ENCODE measurements at places on chromosomes 3 and 15.
A peak's percentile ranks its signal among the peaks of the same experiment; 100 is the strongest.

- DNase-seq = no peak
Measured at GRCh38 chr3:183560607-183561006, 5.1 kb upstream of the KLHL6 start.

GRCh38 chr3:181987736-181988135, 276.0 kb downstream of the SOX2 start:
- DNase-seq = no peak

DNA sequence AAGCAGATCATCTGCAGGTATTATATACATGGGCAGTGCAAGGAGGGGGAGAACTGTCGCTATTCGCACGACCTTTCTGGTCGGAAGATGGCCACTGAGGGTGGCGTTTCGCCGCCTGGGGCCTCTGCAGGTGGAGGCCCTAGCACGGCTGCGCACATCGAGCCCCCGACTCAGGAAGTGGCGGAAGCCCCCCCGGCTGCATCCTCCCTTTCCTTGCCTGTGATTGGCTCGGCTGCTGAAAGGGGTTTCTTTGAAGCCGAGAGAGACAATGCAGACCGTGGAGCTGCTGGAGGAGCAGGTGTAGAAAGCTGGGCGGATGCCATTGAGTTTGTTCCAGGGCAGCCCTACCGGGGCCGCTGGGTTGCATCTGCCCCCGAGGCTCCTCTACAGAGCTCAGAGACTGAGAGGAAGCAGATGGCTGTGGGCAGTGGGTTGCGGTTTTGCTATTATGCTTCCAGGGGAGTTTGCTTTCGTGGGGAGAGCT, 639 bp downstream of the MKRN3 start:
- DNase-seq = no peak

DNA sequence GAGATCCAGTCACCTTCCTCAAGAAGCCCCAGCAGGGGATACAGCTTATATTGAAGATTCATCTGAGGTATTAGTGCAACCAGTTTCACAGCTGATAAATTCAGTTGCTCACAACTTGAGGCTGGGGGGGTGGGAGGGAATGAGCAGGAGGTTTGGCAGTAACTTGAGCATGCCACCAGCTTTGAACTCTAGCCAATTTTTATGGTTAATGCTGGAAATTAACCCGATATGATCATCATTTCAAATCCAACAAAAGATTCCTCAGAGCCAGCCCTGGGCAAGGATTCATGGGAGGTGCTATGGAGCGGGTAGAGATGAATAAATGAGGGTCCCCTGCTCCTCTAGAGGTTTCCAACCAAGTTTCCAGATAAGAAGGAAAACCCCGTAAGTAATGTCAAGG, 73.1 kb upstream of the HES1 start:
- DNase-seq = no peak

- DNase-seq = no peak
Measured at GRCh38 chr3:41352510-41352909, 153.2 kb downstream of the CTNNB1 start.

DNA sequence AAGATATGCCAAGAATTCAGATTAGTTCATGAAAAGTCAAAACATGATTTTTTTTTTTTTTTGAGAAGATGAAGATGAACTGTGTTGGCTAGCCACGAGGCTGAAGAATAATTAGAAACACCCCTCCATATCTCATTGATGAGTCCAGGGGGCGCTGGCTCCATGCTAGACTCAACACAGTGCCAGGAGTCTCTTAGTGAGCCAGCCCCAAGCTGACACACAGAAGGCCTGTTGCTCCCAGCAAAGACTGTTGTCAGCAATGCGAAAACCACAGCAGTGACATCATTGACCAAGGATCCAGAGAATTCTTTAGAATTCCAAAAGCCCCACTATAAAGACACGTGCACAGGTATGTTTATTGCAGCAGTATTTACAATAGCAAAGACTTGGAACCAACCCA, 185.2 kb downstream of the ANXA2 start:
- no peak for DNase-seq

GRCh38 chr3:141835557-141836229, 40.8 kb upstream of the ATP1B3 start:
- no peak for DNase-seq

DNA sequence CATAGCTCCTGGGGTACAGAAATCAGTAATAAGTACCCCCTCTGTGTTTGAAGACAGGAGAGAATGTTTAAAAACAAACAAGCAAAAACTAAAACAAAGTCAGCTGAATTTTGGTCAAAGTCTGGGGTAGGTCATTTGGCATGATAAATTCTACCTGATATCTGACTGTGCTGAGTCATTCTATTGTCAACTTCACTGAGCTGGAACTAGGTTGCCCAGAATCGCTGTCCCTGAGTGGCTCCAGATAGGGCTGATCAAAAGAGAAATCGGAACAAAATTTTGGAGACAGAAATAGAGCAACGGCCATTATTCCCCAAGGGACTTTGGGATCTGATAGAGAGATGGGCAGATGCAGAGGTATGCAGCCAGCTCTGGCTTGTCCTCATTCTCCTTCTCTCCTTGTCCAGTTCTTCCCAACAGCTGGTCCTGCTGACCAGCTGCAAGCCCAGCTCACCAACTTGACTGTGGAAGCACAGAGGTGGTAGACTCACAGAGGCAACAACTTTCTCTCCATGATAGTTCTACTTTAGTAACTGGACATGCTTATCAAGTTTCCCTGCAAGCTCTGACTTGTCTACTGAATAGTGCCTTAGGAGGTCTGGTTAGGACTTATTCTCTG, 57.3 kb upstream of the MYRIP start:
- DNase-seq = no peak

- no peak for DNase-seq
Measured at GRCh38 chr15:94674296-94674695, 442.9 kb downstream of the MCTP2 start.

GRCh38 chr3:64852738-64853137, 164.9 kb upstream of the ADAMTS9 start:
- no peak for DNase-seq

DNA sequence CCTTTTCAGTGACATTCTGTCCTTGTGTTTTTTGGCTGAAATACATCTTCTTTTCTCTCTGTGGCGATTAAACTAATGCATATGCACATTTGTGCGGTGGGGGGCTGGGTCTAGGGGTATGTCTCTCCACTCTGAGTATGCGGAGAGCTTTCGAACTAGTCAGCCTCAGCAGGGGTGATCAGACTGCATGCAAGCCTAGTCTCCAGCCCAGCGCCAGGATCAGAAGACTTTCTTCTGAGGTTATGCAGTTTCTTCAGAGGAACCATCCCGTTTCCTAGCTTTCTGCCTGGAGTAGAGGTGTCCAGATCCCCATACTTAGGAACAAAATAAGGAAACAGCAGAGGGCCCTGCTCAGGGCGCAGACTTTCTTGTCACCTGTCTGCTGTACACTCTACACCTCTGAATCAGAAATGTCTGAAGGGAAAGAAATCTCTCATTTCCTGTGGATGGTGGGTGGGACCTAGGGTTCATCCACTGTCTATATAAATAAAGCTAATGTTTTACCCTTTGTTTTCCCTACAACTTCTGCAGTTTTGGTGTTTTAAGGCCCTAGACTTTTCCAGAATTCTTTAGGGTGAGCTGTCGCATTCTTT, 230.4 kb downstream of the ABHD5 start:
- no peak for DNase-seq

DNA sequence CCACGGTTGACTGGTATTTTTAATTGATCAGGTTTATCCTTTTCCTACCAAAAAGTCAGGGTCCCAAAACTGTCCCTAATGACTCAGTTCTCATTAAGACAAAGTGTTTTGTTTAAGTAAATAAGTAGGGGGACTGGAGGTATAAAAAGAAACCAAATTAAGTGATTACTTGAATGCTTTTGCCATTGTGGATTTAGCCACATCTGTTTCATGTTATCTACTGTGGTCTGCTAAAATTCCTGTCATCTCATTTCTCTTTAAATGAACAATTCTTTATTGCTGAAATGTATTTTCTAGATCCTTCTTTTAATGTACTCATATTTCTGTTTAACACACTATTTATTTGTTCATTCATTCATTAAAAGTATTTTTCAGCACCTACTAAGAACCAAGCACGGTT, 625.9 kb upstream of the ADAMTS9 start:
- DNase-seq = no peak

- no peak for DNase-seq
Measured at GRCh38 chr3:69020424-69020823, 6.9 kb upstream of the EOGT start.

DNA sequence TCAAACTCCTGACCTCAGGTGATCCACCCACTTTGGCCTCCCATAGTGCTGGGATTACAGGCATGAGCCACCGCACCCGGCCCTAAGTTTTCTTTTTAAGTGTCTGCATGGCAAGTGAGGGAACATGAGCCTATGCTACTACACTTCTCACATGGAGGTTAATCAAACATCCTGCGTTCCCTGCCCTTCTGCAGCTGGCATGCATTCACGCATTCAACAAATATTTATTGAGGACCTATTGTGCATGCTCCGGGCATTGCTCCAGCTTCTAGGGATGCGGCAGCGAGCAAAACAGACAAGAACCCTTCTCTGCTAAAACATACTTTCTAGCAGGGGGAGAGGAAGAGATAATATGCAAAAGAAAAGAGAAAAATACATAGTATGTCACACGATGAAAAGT, 42.6 kb upstream of the ACKR4 start:
- no peak for DNase-seq

- DNase-seq = no peak
Measured at GRCh38 chr15:67134067-67134838, 68.9 kb downstream of the SMAD3 start.

DNA sequence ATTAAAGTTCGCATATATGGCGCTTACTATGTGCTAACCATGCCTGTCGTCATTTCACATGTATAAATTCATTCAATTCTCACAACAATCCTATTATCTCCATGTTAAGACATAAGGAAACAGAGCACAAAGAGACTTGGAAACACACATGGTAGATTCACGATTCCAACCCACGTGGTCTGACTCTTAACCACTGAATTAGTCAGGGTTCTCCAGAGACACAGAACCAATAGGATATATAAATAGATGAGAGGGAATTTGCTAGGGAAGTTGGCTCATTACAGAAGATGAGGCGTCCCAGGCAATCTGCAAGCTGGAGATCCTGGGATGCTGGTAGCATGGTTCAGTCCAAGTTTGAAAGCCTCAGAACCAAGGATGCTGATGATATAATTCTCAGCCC, 765.3 kb downstream of the TBL1XR1 start:
- DNase-seq = no peak

- DNase-seq = no peak
Measured at GRCh38 chr15:77185242-77185785, 114.4 kb upstream of the TSPAN3 start.

DNA sequence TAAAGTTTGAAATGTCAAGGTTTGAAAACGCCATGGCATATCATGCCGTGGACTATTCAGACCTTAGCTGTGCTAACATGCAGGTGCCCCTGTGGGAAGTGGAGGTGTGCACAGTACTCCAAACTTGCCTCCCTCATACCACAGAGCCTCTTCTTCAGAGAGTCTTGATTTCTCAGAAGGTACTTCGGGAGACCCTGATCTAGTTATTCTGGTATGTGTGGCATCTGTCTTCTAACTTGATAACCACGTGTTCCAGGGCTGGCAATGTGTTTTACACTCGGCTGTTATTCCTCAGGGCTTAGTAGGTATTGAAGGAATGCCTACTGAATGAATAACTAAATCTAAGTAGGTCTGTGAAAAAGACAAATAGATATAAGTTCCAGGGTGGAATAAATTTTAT, 309.9 kb downstream of the CLSTN2 start:
- no peak for DNase-seq

DNA sequence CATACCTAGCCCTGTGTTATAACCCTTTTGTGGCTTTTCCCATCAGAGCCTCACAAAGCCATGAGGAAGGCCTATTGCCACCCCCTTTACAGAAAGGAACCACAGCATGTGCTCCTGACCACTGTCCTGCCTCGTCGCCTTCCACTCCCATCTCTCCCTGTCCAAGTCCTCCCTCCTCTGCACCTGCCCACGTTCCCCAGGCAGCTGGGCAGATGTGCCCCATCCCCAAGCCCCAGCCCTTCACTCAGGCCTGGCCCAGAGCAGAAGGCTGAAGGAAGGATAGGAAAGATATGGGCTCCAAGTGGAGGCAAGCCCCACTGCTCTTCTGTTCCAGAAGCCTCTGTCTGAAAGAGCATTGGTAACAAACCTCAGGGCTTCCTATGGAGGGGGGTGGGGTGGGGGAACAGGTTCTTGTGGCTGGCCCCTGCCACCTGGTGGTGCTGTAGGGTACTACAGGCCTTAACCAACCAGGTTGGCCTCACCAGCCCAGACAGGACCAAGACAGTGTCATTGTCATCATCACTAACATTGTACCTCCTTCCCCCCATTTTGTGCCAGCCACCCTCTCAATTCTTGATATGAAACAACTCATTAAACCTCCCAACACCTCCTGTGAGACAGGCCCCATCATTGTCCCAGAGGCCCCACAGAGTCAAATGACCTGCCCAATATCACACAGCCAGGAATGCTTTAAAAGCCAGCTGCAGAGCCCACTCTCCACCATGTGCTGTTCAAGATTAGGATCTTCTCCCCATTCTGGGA, 10.0 kb downstream of the POC1A start:
- peak; percentile 84 for DNase-seq

Data from stimulated activated CD4-positive, alpha-beta T cell treated with anti-CD3 and anti-CD28 coated beads, Interleukin-4, amount 100 ng/mL, for 4 hours (primary cell).